ENCODE measurements at places on chromosomes 4 and X.

GRCh38 chrX:28659269-28659668 lies 72.0 kb downstream of the IL1RAPL1 start:
- no peak for ATAC-seq

- ATAC-seq = no peak
Measured at GRCh38 chr4:154916068-154916467, 135.0 kb downstream of the RBM46 start.

GRCh38 chr4:169906104-169906503 lies 120.1 kb downstream of the MFAP3L start:
- no peak for ATAC-seq

DNA sequence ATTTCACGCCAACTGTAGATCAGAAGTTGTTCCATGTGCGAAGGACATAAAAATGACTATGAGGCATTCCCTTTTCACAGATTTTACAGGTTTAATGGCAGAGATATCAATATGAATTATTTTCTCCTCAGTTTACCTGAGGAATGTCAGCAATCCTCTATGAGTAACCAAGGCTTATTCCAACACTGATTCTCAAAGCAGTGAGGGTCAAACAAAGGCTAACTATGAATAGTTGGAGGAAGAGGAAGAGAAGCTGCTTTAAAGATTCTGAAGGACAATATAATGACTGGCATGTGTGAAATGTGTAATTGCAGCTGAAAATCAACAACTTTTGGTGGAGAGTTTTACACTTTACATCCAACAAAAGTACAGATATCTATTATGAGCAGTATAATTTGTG lies 29.1 kb downstream of the NAF1 start:
- ATAC-seq = no peak

GRCh38 chr4:27407616-27408015 lies 547.0 kb downstream of the STIM2 start:
- ATAC-seq = no peak

GRCh38 chr4:23388699-23389395 lies 501.0 kb downstream of the PPARGC1A start:
- ATAC-seq = no peak

Data from esophagus mucosa (tissue), 1 donor.